Left lung (tissue), 14 donors: ENCODE measurements at places on chromosomes 3 and 15. TPM values are rescaled to one million over a fixed set of nuclear protein-coding genes. Genes with fewer than 3 reads are reported as not detected.

- DNase-seq, result no peak
These were observed 333.3 kb upstream of the THBS1 start for GRCh38 chr15:39247574-39247973.

GRCh38 chr15:27410996-27411605, 440.1 kb downstream of the GABRG3 start:
- no peak for DNase-seq

Gene PIK3CA
- total RNA-seq, result 29.7 TPM

Gene CATSPER2
- total RNA-seq, result 4.0 TPM

Gene CADM2
- 0.87 TPM for total RNA-seq

Gene C3orf22
- not detected for total RNA-seq

DNA sequence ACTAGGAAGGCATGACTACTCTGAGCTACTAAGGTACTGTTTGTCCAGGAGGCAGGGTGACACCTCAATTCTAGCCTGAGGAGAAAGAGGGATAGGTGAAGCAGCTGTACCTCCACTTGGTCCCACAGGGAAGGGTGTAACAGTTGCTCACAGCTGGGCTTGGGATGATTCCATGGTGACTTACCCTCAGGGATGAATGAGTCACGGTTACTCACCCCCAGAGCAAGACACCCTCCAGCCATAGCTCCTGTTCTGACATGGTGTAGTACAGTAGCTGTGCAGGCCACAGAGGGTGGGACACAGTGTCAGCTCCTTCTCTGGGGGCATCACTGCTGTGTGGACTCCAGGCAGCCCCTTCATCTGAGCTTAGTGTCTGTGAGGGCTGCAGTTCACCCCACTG, 868.6 kb upstream of the SEMA6D start:
- DNase-seq, result no peak

DNA sequence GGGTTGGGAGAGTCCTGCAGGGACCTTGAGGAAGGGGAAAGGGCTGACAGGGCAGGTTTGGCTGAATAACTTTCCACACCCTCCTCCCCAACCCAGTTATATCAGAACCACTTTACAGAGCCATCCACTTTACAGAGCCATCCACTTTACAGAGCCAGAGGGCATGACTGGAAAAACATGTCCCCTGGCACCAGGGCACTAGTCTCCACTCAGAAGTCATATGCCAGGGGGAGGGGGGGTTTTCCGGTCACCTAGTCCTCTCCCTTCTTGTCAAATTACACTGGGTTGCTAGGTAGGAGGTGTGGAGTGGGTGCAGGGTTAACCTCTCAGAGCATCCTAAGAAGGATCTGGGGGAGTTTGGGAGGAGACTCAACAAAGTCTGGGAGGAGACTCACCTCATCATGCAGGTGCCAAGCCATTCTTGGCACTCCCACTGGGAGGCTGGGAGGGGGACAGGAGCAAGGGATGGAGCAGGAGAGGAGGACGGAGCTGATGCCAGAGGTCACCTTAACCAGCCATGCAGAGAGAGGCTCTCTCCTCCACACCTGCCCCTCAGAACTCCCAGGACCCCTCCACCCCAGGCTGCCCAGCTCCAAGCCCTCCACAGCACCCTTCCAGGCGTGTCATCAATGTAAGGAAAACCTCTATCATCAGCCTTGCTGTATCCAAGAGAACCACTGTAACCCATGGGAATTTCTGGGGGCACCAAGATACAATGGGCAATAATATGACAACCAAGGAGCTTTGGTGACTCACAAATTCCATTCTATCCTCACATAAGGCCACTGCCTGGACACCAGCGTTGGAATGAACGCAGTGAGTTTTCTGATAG, 1.7 kb downstream of the LRRC2 start:
- no peak for DNase-seq

Gene PCNP
- total RNA-seq, result 142 TPM

DNA sequence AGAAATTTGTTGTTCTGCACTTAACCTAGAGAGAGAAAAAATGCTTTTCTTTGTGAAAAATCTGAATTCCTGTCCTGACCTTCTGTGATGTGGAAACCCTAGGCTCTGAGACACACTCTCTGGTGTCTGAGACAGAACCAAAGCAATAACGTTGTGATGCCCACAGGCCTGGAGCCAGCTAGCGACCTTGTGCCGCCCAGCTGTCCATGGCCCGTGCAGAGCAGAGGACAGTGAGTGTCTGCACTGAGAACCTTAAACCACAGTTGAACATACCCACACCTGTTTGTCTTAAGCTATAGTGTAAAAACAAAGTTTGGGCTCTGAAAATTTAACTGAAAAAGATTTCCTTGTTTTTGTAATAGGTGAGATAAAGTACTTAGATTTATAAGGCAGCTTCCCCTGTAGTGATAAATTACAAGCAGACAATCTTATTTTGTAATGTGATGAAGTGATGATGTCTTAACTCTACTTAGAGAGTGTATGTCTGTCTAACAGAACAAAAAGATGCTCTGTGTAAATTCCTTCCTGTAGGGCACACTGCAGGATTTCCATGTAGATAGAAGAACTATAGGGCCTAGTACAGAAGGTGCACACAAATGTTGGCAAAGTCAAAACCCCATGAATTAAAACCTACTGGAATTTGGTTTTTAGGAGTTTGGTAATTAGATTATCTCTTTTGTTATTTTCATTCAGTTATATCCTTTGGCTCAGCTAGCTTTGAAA, 62.7 kb downstream of the SNRK start:
- no peak for DNase-seq

Gene GOLGA6D
- total RNA-seq, result not detected

GRCh38 chr3:156098437-156099035, 21.8 kb upstream of the KCNAB1 start:
- DNase-seq, result no peak

GRCh38 chr15:41905036-41905793, 11.4 kb upstream of the SPTBN5 start:
- DNase-seq, result no peak

- DNase-seq, result no peak
These were observed 2.6 kb downstream of the EIF5A2 start for GRCh38 chr3:170905862-170906261.

DNA sequence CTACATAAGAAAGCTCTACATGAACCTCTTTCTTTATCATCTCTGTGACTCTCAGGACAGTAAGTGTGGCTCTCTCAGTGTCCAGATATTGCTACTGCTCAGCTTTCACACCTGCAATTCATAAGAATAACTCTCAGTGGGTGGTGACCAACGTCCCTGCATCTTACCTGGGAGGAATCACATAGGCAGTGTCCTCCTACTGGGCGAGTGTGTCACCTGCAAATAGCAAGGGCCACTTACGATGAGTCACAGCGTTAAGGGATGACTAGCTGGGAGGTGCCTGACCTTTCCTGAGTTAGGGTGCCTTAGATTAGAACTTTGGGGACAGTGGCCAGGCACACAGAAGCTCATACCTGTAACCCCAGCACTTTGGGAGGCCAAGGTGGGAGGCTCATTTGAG, 90.8 kb upstream of the C3orf80 start:
- no peak for DNase-seq

GRCh38 chr3:31077826-31078225, 183.4 kb upstream of the GADL1 start:
- DNase-seq, result no peak

- DNase-seq, result no peak
These were observed 45.9 kb upstream of the THUMPD3 start for GRCh38 chr3:9316881-9317361.

DNA sequence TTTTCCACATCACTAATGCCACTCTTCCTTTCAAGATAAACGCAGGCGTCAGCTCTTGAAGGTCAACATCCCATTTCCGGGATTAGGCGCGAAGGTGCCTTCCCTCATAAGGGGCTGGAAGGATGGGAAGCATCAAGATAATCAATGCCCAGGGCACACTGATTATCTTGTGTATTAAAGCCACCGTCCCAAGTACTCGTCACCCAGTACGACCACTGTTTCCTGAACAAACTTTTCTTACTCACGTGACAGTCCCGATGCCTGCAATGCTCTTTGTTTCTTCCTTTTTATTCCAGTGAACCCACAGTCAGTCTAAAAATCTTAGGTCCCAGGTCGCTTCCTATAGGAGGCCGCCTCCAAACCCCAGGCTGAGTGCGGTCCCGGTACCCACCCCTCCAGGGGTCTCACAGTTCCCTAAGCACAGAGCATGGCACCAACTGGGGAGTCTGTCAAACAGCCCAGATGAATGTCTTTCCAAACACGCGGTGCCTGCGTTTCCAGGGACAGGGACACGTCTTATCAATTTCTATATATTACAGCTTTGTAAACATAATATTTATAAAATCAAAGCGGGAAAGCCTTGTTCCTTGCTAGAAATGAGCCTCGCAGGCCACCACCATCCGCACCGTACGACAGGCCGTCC, 589 bp downstream of the ANAPC13 start:
- no peak for DNase-seq

- DNase-seq, result no peak
These were observed 949.0 kb upstream of the SEMA6D start for GRCh38 chr15:46768287-46768686.

Gene CCRL2
- total RNA-seq, result 37.1 TPM

Gene ACSBG1
- total RNA-seq, result not detected

GRCh38 chr3:12869035-12869621, 27.8 kb upstream of the RPL32 start:
- DNase-seq, result peak; percentile 37

DNA sequence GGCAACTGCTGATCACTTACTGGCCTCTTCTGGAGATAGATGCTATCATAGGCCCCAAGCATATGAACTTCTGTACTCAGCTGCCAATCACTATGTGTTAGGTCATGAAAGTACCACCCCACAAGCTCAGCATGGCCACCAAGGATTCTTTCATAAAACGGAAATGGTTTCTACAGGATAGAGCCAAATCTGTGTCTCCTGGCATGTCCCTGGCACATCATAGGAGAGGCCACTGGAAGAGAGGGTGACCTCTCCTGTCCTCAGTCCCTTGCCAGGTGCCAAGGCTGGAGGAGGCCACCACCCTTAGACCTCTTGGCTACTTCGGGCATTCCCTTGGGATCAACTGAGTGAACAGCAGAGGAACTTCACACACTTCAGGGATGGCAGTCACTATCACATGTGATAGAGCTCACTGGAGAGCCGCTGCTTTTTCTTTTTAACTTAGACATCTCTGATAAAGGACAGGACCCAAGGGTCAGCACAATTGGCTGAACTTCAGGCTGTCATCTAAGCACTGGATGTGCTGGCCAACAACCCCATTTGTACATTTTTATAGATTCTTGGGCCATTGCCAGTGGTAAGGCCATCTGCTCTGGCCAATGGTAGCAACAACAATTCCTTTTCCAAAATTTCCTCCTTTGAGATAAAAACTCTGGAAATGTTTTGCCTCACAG, 425.2 kb downstream of the SQOR start:
- DNase-seq, result no peak

- DNase-seq, result no peak
These were observed 87.5 kb downstream of the CD200R1L start for GRCh38 chr3:112759210-112759609.

Gene APOD
- total RNA-seq, result 10.6 TPM

DNA sequence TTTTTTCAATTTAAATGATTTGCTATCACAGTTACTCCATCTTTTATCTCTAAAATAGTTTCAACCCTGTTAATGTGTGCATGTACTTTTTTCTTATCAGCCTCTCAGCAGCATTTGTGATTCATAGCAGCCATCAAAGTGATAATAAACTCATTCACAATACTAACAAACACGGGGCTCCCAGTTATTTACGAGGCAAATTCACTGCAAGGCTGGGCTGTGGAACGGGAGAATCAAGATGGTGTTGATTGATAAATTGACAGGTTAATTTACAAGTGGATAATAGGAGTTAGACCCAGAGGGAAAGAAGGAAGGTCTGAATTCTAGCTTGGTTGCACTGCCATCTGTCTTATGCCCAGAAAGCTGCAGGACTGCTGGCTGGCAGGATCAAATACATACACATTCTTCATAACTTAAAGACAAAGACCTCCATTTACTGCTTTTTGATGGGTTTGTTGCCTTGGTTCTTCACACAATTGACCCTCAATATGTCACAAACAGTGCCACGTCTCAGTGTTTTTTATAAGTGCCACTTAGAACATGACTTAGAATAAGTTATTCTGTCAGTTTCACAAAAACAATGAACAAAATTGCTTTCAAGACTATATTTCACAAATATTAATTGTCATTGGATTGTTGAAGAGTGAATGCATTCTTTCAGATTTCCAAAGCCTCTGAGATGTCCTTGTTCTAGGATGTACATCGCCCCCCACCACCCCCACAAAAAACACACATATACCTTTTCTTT, 562.8 kb downstream of the NR2F2 start:
- no peak for DNase-seq

GRCh38 chr15:97037080-97037479, 706.6 kb downstream of the NR2F2 start:
- no peak for DNase-seq

DNA sequence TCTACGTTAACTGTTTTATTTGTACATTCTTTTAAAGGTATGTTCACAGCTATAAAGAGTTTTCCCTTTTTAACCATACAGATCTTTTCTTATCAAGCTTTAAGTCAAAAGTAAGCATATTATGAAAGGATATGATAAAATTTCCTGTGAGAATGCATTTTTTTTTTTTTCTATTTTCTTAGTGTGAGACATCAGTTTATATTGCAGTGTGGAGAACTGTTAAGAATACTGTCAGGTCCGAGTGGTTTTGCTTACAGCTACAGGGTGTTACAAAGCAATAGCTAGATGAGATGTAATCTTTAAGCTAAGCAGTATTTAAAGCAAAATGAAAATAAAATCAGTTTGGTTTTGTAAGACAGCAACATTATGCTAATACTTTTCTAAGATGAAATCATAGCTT, 133.2 kb downstream of the SLC25A26 start:
- DNase-seq, result no peak

Gene OXTR
- total RNA-seq, result 0.82 TPM

DNA sequence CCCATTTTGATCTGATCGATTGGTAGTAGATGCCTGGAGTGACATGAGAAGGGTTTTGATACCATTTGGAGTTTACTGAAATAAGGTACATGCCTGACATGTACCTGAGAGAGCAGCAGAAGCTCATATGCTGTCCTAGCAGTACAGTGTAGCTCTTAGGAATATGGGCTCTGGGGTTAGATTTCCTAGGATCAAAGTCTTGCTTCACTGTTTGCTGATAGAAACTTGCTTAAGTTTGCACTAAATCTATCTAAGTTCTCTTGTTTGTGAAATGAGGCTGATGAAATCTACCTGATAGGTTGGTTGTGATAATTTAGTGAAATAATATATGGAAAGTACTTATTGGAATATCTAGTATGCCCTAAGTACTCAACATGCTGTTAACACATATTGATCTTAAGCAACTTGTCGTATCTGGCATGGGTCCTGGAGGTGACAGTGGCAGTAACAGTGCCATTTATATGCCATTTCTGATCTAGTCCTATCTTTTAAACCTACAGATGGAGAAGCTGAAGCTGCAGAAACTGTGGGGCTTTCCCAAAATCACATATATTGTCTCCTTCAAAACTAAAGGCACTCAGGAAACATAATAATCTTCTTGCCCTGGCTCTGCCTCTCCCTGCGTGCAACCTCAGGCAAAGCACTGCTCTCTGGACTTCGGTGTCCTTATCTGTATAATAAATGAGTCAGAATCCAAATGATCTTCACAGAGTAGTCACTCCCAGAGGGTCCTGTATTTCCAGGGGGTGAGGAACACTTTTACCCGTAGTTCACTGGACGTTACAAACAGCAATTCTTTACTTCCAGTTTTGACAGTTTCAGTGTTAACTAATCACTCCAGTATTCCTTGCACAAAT, 223.6 kb upstream of the SETMAR start:
- DNase-seq, result no peak
